ENCODE measurements at places on chromosomes 5 and 9. TPM values are rescaled to one million over a fixed set of nuclear protein-coding genes. Genes with fewer than 3 reads are reported as not detected.
A peak's percentile ranks its signal among the peaks of the same experiment; 100 is the strongest.

DNA sequence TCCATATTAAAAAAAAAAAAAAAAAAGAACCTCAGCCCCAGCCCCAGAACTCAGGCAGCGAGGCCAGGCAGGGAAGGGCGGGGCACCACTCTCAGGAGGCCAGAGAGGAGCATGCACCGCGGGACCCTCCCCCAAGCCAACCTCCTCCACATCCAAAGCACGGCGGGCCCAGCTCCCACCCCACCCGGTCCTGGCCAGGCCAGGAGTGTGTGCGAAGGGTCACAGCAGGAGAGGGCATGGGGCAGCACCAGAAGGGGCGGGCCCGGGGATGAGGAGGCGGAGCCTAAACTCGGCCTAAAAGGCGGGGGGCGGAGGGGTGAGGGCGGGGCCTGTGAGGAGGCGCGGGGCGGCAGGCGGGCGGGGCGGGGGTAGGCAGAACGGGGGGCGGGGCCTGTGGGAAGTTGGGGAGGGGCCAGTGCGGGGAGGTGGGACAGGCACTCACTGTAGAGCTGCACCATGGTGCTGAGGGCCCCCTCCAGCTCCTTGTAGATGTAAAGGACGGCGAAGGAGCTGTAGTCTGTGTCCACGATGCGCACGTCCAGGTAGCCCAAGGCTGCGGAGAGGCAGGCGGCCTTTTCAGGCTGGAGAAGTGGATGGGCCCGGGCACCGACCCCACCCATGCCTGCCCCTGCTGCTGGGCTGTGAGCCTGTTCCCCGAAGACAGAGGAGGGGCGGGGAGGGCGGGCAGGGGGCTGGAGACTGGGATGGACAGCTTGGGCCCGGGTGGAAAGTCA lies 1.2 kb downstream of the LCN15 start:
- DNase-seq = no peak

GRCh38 chr9:119556129-119556875 lies 187.1 kb upstream of the BRINP1 start:
- peak; percentile 59 for DNase-seq

Gene SKIC3
- 64.3 TPM for total RNA-seq

GRCh38 chr5:80990971-80991370 lies 30.8 kb downstream of the RASGRF2 start:
- DNase-seq = no peak

Gene FBXO10
- total RNA-seq = 8.7 TPM

- DNase-seq = no peak
Measured at GRCh38 chr5:177339107-177339638, 12.3 kb downstream of the LMAN2 start.

- no peak for DNase-seq
Measured at GRCh38 chr5:132446621-132447020, 44.0 kb downstream of the IRF1 start.

DNA sequence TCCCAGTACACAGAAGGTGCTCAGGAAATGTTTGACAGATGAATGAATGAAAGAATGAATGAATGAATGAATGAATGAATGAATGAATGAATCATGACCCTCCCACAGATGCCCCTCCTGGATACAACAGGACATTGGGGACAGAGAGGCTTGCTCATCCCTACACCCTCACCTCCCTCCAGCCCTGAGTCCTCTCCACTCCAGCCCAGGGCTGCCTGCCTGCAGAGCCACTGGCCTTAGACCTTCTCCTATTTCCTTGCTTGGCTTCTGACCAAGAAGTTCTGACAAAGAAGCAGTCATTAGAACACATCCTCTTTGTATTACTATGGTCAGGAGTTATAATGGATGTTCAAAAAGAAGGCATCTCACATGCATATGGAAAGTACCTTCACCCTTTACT lies 240.7 kb upstream of the DAPK1 start:
- no peak for DNase-seq

DNA sequence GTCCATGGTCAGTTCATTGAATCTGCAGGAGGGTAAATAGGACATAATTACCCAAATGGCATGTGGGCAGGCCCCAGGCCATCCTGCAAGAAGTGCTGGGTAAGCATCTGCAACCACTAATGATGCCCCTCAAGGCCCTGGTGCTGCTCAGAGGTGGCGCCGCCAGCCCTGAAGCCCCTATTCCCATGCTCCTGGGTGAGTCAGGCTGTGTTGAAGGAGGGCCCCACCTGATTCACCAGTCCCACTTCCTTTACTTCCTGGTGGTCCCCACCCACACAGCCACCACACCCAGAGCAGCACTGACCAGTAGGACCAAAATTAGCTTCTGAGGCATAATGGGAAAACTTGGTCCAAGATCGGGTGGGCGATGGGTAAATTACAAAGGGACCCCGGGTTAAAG lies 120.4 kb upstream of the SPRY4 start:
- DNase-seq = no peak

- DNase-seq = no peak
Measured at GRCh38 chr5:8700671-8701070, 831.7 kb downstream of the MTRR start.

GRCh38 chr5:154189819-154190594 lies 526 bp upstream of the GALNT10 start:
- peak; percentile 89 for DNase-seq

DNA sequence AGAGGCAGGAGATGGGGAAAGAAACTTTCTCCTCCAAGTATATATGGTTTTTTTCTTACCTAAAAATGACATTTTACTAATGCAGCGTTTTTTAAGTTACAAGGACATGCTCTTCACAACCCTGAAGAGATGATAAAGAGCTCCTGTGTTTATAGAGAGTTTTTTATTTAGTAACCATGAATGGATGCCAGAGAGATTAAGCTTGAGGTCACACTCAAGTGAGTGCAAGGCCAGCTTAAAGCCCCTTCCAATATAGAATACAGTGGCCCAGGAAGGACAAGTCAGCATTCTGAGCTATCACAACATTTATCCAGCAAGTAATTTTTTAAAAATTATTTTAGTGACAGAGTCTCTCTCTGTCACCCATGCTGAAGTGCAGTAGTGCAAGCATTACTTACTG lies 6.7 kb upstream of the HAVCR2 start:
- DNase-seq = no peak

- no peak for DNase-seq
Measured at GRCh38 chr5:19492861-19493260, 495.1 kb downstream of the CDH18 start.

Gene CCDC171
- total RNA-seq = 2.0 TPM

GRCh38 chr9:79325501-79325900 lies 246.3 kb upstream of the TLE4 start:
- DNase-seq = no peak

- DNase-seq = no peak
Measured at GRCh38 chr9:126159430-126160060, 167.1 kb upstream of the MVB12B start.

- no peak for DNase-seq
Measured at GRCh38 chr9:16540743-16541613, 329.5 kb downstream of the BNC2 start.

DNA sequence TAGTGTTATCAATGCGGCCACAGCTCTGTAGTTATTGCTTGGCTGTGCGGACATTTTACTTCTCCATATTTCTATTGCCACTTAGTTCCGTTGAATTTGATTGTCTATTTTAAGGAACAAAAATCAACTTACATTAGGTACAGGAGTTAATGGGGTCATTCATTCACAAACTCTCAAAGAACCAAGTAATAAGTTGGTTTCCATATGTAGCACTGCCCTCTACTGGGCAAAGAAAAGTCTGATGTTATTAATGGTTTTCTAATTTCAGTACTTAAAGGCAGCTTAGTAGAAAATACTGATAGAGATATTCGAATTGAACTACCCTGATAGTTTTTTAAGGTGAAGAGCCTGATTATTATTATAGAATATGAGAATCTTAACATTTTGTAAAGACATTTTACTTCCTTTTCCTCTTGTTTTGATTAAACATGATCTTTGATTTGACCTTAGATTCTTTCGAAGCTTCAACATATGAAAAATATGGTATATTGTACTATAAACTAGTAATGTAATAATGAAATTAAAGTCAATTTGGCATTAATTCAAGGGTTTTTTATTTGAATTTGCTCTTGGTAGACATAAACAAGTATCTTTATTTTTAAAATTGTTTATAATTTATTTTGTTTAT lies 119.5 kb upstream of the CTNND2 start:
- no peak for DNase-seq

GRCh38 chr5:174455301-174455700 lies 269.1 kb upstream of the MSX2 start:
- no peak for DNase-seq

GRCh38 chr9:104858271-104858670 lies 69.7 kb downstream of the ABCA1 start:
- DNase-seq = no peak

- no peak for DNase-seq
Measured at GRCh38 chr5:127696683-127697082, 6.5 kb upstream of the CCDC192 start.

GRCh38 chr5:132752581-132753125 lies 5.4 kb downstream of the CCNI2 start:
- DNase-seq = no peak

- no peak for DNase-seq
Measured at GRCh38 chr5:40384782-40385390, 294.8 kb upstream of the PTGER4 start.

DNA sequence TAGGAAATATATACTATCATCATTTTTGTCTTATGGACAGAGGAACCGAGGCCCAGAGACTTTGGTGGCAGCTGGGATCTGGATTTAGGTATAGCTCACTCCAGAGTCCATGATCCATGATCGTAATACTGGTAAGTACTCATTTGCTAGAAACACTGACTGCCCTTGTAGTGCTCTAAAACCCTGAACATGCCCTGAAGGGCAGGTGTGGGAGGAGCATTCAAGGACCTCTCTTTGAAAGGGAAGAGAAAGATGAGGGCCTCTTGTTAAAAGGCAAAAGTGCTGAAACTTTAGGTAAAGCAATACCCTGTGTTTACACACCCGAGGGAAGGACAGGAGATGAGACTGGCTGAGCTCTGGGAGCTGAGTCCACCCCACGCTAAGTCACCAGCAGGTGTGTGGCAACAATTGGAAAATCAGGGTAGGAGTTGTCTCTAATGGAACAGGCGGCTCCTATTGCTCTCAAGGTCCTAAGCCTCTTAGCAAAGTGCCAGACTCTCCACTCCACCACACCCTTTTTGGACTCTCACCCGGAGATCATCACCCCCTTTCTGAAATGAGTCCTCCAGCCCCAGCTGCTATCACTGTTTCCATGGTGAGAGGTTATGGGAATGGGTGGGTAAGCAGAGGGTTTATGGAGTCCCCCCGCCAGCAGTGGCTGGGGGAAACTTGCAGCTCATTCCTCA lies 34.8 kb downstream of the TRPC7 start:
- DNase-seq = no peak

GRCh38 chr9:115601434-115601833 lies 483.5 kb upstream of the TNC start:
- DNase-seq = no peak

DNA sequence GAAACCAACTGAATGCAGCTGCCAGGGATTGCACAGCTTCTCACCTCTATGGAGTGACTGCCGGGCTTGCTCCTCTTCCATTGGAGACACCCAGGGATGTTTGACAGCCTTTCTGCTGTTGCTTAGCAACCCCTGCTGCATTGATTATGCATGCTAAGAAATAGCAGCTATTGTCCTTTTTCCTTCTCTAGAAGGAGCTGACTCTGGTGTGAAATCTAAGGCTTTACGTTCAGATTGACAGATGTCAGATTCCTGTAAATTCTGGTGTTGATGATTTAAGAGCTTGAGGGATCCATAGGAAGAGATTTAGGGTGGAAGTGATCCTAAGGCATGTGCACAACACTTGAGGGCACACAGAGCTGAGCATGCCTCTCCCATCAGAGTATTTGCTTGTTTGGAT lies 267.7 kb downstream of the NTRK2 start:
- no peak for DNase-seq

GRCh38 chr9:134518004-134518606 lies 123.5 kb upstream of the COL5A1 start:
- no peak for DNase-seq

Gene SEMA6A
- not detected for total RNA-seq

DNA sequence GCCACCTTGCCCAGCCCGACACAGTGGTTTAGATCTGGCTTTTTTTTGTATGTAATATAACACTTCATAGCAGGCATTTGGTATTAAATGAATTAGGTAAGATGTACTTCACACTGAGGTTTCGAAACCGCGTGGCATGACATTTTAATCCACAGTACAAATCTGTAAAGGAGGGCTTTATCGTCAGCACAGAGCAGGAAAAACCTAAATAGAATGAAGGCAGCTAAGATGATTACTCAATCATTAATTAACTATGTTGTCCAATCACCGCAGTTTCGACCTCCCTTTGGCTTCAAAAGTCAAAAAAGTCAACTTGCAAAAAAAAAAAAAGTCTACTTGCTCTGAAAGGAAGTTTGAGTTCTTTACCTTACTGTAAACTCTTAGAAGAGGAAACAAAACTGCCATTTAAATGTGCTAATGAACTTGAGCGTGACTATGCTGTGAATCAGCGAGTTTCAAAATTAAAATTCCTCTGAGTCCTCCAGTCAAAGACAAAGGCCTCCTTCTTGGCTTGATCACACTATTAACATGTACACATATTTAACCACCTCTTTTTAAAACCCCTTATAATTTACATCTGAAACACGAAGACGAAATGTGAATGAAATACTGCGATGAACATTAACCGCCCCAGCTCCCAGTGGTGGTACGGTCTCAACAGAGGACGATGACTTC lies 698 bp upstream of the SEC24A start:
- DNase-seq = peak; percentile 73

DNA sequence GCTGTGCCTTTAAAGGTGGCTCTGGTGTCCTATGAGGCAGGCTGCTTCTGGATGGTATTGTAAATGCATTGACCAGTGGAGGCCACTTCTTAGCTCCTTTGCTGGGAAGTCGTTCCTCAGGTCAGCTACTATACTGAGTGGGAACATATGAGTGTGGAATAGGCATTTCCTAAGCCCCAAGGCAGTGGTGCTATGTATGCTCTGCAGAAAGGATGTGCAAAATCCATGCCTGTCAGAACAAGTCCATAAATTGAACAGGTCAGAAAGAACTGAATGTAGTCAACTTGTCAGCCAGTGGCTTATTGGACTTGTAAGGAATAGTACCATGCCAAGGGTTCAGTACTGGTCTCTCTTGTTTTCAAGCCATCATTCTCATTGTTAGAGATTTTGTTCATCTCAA lies 216.4 kb downstream of the CDH10 start:
- no peak for DNase-seq

GRCh38 chr5:167352801-167353200 lies 938.6 kb upstream of the WWC1 start:
- DNase-seq = no peak

Gene HTR4
- total RNA-seq = not detected

DNA sequence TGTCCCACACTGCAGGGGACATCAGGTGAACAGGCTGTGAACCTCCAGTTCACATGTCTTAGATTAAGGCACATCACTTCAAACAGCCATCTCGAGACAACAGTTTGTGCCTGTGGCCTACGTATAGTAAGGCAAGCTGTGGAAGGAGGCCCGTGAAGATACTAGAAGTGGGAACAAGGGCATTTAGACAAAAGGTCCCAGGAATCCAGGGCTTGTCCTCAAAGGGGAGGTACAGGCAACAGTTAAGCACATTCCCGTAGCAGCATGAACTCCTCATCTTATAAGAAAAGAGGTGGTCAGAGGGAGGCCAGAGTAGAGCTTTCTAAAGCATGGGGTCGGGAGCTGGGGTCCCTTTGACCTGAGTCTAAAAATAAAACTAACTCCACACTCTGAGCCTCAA lies 122.5 kb upstream of the TRPM3 start:
- DNase-seq = no peak
